ENCODE measurements at places on chromosomes 16 and 17.

DNA sequence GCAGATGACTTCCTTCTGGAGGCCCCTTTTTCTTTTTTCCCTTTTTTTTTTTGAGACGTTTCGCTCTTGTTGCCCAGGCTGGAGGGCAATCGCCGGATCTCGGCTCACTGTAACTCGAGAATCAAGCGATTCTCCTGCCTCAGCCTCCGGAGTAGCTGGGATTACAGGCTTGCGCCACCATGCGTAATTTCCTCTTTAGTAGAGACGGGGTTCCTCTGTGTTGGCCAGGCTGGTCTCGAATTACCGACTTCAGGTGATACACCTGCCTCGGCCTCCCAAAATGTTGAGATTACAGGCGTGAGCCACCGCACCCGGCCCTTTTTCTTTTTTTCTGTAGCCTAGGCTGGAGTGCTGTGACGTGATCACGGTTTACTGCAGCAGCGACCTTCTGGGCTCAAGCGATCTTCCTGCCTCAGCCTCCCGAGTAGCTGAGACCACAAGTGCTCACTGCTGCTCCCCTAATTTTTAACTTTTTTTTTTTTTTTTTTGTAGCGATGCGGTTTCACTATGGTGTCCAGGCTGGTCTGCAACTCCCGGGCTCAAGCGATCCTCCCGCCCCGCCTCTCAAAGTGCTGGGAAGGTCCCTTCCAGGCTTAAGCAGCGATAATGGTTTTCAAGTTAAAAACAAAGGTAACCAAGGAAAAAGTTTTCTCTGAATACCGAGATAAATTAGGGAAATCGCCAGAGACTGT is 956 bp upstream of the IST1 start:
- DNase-seq = no peak

GRCh38 chr16:4321286-4322120 is 5.6 kb downstream of the GLIS2 start:
- no peak for DNase-seq

DNA sequence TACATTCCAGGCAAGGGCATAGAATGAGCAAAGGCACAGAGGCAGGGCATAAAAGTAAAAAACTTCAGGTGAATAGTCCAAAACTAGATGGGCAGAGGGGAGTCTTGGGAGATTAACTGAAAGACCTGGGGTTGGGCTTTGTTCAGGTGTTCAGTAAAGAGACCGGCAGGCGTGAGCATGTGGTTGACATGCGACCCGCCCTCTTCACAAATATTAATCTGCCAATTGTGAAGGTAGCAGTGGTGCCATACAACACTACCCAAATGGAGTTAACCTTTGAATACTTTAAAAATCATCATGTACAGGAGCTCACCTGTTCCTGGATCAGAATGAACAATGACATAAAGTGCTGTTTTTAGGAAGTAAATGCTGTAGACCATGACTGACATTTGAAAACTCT is 225.5 kb downstream of the LGALS9B start:
- DNase-seq = no peak

DNA sequence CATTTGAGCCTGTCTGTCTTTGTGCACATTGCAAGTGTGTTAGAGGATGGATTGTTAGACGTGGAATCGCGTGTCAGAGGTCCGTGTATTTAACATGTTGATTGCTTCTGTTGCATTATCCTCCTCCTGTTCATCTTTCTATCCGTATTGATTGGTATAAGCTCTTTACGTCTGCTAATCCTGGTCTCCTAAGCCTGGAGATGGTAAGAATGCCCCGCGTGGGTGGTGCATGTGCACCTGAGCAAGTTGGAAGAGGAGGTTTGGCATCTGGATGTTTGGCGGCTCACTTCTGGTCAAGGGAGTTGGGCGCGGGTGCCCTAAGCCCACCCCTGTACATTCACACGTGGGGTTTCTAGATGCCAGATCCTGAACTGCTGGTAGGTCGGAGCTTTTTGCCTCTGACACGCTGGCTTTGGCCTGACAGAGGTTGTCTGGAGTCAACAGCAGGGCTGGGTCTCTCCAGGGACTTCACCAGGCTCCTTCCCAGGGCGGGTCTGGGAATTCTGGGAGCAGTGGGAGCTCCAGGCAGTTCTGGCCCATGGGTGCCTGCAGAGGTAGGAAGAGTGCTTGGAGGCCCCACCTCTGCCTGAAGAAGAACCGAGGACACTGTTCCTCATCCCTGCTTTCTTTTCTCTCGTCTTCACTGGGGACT is 107.3 kb downstream of the OR1D5 start:
- no peak for DNase-seq

DNA sequence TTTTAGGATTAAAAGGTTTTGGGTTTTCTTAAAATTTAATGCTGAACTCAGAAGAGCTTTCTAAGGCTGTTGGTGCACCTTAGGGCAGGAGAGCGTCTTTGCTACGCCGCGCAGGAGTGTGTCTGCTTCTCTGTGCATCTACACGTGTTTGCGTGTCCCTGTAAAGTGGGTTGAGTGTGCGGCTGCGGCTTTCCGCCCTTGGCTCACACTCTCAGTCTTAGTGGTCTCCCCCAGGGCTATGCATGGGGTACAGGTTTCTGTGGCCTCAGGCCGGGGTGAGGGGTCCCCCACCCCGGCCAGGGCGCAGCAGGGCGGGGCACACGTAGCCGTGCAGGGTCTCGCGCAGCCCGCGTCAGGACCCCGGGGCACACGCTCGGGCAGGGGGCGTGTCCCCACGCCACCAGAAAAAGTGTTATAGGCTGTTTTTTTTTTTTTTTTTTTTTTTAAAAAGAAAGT is 727 bp upstream of the TENT4B start:
- DNase-seq = peak; percentile 39

GRCh38 chr16:6897876-6898485 is 434.7 kb upstream of the RBFOX1 start:
- DNase-seq = no peak

Data from stimulated activated CD4-positive, alpha-beta T cell treated with anti-CD3 and anti-CD28 coated beads, TNF-alpha, amount 100 ng/mL, for 4 hours (primary cell).